ENCODE measurements at places on chromosomes 11 and 22.
A peak's percentile ranks its signal among the peaks of the same experiment; 100 is the strongest.

DNA sequence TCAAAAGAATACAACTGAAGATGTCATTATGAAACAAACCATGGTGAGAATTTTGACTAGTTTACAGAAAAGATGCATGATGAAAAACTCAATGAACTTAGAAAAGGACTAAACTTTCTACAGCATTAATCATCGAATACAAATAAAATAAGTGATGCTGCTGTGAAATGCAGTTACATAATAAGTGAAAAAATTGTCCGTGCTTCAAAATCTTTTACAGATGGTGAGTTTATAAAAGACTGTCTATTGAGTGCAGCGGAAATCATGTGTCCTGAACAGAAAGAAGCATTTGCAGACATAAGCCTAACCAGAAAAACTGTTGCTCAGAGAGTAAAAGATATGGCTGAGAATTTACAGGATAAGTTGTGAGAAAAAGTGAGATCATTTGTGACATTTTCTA is 33.8 kb downstream of the NEAT1 start:
- no peak for DNase-seq

GRCh38 chr22:30245181-30245984 is 1.2 kb downstream of the LIF start:
- DNase-seq: no peak

GRCh38 chr11:42975180-42975529 is 336.6 kb upstream of the API5 start:
- DNase-seq: no peak

DNA sequence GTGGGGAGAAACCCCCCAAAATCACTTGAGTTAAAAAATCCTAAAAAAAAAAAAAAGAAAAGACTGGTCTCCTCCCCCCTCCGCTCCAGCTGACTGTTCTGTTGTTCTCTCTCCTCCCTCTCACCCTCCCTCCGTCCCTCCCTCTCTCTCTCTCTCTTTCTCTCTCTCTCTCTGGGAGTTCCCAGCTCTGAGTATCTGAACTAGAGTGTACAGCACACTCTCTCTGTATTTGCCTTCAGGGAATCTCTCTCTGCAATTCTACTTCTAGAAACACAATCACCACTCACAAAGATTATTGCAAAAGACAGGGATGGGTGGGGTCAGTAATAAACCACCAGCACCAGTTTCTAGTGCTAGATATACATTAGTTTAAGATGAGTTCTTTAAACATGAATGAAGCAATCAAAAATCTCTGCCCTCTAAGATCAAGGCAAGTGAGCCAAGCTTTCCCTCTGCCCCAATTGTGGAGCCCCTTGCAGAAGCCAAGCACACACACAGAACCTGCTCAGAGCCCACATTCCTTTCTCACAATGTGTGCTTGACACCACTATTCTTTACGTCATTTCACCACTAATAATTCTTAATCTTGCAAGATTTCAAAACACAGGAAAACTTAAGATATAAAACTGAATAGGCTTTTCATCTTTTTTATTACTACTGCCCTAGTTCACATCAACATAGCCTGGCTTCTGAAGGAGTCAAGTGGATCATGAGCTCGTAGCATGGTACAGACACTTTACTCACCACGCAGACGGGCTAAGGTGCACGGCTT is 133.5 kb downstream of the RBFOX2 start:
- DNase-seq: no peak

DNA sequence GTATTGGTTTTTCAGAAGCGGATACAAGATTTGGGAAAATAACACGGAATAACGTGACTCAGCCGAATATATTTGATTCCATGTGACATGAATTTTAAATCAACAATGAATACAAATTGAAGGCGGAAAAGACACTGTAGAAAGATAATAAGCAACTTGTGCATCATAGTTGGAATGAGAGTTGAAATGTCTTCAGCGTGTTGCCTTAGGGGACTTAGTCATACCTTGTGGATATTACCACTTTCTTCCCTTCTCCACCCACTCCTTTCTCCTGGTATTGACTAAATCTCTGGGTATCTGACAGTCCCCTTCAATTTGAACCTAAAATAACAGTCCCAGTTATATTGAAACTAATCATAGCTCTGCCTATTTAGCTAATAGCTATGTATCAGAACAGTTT is 2373.1 kb upstream of the RAG2 start:
- DNase-seq: no peak

DNA sequence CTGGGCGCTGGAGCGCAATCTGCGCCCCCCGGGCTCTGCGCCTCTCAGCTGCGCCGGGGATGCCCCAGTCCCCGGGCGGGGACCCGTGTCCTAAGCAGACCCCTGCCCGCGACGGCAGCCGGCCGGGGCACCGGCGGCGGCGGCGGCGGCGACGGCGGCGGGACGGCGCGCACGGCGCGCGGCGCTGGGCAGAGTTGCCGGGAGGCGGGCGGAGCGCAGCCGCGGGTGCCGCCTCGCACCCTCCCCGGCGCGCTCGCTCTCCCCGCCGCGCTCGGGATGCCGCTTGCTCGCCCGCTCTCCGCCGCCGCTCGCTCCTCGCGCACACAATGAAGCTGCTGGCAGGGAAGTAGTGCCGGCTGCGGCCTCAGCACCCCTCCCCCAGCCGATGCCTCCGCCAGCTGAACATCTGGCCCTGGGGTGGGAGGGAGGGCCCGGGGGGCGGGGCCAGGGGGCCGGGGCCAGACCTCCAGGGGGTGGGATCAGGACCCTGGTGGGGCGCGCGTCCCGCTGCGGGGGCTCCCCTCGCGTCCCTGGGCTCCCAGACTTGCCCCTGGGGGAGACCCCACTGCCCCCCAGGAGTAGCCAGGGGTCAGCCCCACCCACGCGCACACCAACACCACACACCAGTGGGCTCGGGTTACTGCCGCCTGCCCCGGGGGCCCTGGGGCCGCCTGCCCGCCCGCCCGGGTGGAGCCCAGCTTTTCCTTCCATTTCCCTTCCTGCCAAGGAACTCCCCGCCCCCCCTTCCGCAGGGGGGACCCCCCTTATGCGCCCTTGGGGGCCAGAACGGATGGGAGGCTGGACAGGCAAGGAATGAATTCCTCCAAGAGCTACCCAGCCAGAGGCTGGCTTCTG is at the start of gene RCOR2:
Gene RCOR2 (minus strand): TSS at position 328 of the 855 bp plus-strand sequence. CDS start 708 bp downstream, outside the sequence.
- DNase-seq: peak; percentile 90

DNA sequence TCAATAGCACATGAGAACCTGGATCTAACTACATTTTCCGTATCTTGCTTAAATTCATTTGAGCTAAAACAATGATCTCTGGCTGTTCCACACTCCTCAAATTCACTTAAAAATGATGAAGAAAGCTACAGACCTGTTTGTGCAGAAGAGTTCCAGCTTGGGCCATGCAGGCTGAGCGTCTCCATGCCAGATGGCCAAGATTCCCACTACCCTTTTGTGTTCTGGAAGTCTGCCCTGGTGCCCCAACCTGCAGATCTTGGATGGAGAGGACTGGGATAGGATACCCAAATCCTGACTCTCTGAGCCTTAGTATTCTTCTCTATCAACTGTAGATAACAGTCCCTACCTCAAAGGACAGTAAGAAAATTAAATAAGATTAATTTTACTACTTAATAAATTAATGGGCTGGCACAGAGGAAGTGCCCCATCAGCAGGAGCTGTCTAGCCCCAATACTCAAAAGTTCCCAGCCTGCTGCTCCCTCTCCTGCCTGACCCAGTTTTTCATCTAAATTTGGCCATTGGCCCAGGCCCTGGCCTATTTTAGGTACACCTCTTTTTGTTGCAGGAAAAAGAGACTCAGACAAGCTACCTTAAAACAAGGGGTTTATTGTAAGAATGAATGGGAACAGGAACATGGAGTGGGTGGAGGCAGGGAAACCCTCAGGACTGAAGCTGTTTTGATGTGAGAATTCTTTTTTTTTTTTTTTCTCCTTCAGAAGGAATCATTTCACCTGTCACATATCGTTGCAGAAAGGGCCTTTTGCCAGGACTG is 81.4 kb upstream of the GRK3 start:
- DNase-seq: no peak

GRCh38 chr11:62908468-62909072 is 12.6 kb downstream of the CHRM1 start:
- DNase-seq: no peak
